ENCODE measurements at places on chromosomes 1 and 21.
A peak's percentile ranks its signal among the peaks of the same experiment; 100 is the strongest.

- DNase-seq = no peak
Observed at GRCh38 chr1:87647430-87648177, 318.9 kb downstream of the LMO4 start.

GRCh38 chr21:17818186-17819113, 706 bp downstream of the C21orf91 start:
- peak; percentile 50 for DNase-seq

DNA sequence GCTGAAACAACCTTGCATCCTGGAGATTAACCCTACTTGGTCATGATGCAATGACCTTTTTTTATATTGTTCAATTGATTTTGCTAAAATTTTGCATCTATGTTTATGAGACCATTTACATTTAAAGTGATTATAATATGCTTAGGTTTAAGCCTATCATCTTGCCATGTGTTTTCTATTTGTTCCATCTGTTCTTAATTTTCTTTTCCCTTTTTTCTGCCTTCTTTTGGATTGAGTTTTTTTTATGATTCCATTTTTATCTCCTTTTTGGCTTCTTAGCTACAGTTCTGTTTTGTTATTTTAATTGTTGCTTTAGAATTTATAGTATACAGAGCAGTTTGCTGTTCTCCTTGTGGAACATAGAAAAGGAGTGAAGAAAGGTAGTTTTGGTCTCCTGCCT, 385.1 kb upstream of the USP24 start:
- no peak for DNase-seq

DNA sequence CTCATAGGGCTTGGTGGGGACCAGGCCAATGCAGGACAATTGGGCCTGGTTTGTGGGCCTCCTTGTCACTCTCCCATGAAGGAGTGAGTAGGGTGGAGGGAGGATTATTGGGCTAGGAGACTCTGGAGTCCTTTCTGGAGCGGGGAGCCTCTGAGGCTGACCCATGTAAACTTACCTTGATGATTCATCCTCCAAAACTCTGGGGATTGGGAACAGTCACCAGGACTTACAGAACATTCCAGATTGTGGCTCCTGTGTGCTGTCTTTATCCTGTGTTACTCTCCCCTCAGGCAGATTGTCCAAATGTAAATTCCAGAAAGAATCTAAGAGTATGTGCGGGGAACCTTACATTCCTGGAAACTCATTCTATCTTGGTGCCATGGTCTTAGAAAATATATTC, 197.6 kb downstream of the CAMTA1 start:
- DNase-seq = no peak

DNA sequence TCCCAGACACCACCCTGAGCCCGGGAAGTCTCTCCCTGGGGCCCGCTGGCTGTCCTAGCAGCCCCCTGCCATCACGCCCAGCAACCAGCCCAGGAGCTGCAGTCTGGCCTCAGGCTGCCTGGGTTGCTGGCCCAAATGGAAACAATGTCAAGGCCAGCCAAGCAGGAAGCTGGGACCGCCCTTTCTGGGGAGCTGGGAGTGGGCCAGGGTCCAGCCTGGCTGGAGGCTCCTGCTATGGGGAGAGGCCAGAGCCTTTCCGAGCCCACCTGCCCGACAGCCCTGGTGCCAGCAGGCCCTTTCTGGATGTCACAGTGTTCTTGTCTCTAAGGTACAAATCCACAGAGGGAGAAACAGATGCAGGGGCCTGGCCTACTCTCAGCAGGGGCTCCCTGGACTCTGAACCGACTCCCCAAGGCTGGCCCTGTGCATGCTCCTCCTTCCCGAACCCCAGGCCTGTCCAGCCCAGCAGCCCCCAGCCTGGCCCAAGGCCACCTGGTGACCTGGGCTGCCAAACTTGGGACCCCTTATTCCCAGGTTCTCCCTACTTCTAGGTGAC, 1.2 kb upstream of the MMEL1 start:
- DNase-seq = no peak

GRCh38 chr1:248872752-248873408, 14.0 kb upstream of the ZNF692 start:
- DNase-seq = peak; percentile 31

Measured in anterior cingulate cortex (tissue), 58 donors.